SHP77 (cell line): ENCODE measurements at places on chromosomes 2 and 18.

- no peak for DNase-seq
Observed at GRCh38 chr18:78605255-78605654, 374.4 kb upstream of the SALL3 start.

- no peak for DNase-seq
Observed at GRCh38 chr2:8606649-8607550, 75.0 kb upstream of the ID2 start.

- no peak for DNase-seq
Observed at GRCh38 chr2:191434072-191434471, 188.9 kb downstream of the MYO1B start.

- no peak for DNase-seq
Observed at GRCh38 chr2:197576631-197577030, 60.8 kb downstream of the MOB4 start.

DNA sequence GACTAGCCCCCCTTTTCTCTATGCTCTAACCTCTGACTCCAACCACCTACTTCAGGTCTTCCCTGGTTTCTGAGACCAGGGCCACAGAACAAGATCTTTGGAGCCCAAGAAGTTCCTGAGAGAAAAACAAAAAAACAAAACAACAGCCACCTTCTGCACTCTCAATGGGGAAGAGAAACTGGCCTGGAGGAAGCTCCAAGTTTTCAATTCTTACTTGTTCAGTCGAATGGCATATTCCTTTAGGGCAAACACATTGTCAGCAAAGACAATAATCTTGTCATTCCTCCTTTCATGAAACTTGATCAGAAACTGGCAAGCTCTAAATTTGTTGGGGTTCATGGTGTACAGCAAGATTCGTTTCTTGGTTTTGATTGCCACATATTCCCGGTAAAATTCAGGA is 15.0 kb downstream of the ERCC3 start:
- DNase-seq: no peak

GRCh38 chr18:55048892-55049291 is 89.6 kb upstream of the CCDC68 start:
- no peak for DNase-seq

GRCh38 chr2:86283411-86284030 is 53.9 kb downstream of the REEP1 start:
- no peak for DNase-seq

DNA sequence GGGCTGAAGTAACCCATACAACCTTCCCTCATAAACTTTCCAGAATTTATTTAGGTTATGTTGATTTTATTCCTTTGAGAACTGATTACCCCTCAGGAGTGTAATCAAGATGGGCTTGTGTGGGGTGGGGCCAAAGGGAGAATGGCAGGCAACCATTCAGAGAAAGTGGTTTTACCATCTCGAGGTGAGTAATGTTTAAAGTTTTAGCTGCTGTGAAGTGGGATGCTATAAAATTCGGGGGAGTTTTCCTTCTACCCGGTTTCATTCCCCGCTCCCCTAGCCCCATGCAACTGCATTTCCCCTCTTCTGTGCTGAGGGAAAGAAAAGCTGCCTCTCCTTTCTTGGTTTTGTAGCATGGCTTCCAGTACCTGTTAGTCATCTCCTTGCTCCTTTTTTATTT is 34.7 kb downstream of the MAP4K4 start:
- no peak for DNase-seq

DNA sequence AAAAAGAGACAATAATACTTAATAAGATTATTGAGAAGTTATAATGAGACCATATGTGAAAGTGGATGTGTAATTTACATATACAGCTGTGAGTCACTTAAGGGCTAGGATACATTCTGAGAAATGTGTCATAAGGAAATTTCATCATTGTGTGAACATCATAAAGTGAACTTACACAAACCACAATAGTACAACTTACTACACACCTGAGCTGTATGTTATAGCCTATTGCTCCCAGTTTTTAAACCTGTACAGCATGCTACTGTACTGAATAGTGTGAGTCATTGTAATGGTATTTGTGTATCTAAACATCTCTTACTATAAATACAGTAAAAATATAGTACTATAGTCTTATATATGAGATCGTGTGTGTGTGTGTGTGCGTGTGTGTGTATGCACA is 1420.3 kb upstream of the PIK3C3 start:
- no peak for DNase-seq

DNA sequence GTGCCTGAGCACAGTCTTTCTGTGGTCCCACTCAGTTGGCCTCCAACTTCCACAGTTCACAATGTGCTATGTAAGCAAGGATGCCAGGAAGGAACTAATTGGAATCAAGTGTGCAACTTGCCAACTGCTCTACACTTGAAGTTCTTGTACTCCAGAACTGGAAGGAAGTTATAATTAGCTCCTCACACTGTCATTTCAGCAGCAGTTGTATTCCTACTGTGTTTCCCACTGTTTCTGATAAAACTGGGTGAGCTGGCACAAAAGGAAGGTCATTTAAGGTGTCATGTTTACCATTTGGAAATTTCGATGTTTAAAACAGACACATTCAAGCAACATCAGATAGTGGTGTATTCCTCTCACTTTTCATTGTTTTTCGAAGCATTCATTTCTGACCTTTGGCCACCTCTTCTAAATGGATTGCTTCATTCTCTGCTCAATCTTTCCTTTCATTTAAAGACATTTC is 84.2 kb downstream of the ANTXR1 start:
- no peak for DNase-seq

DNA sequence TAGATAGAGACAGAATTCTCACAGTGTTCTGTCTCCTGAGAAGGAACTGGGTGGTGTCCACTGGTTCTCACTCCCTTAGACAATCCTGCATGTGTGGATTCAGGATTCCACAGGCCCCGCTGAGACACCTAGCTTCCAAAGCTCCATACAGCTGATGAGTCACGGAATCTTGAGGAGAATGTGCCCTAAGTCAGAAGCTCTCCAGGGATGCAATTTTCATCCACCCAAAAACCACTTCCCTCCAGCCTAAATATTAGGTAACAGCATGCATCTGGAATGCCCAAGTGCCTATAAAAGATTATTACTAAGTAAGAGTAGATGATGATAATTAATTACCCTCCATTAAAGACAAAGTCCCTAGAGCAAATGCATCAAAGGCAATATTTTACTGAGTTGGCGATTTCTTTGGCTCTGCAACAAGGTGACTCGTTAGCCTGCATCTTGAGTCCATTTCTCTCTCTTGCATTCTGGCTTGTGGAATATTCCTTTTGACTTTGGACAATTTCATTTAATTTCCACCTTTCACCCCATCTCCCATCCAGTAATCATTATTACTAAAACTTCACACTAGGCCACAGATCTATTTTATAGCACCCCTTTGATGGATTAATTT is 475.1 kb downstream of the TNS1 start:
- DNase-seq: no peak
